ENCODE measurements at places on chromosomes 3 and 15. TPM values are rescaled to one million over a fixed set of nuclear protein-coding genes. Genes with fewer than 3 reads are reported as not detected.

The C3orf20 gene
- total RNA-seq: not detected

The LXN gene
- 44.8 TPM for total RNA-seq

DNA sequence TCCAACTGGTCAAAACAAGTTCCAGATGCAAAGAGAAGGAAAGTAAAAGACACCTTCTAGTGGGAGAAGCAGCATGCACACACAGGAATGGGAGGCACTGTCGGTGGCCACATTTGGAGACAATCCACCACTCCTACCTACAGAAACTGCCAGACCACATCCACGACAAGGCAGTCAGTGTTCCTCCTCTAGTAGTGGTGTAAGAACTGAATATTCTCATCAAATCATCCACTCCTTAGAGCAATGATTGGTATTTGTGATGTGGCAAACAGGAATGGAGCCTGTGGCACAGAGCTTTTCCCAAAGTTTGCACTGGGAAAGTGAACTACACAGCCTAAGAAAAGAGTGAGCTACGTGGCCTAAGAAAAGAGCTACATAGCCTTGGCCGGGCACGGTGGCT is 5.1 kb upstream of the SPINT1 start:
- DNase-seq: no peak

GRCh38 chr3:49761661-49762060 is 24.7 kb downstream of the IP6K1 start:
- no peak for DNase-seq

DNA sequence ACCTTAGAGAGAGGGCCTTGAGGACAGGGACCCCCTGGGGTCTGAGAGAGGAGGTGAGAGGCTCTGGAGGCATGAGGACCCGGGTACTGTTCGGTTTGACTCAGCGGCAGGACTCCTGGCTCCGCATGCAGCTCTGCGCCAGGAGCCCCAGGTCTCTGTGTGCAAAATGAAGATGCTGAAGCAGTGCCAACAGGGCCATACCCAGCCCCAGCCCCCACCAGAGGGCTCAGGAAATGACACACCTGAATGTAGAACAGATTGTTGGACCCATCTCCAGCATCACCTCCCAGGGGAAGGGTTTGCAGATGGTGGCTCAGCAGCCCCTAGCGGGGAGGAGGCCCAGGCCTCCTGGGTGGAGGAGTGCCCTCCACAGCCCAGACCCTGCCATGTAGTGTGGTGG is 30.2 kb downstream of the EPHB3 start:
- DNase-seq: no peak

The CYP11A1 gene
- total RNA-seq: not detected

GRCh38 chr3:50121072-50122032 is 32.6 kb downstream of the RBM5 start:
- peak; percentile 52 for DNase-seq

DNA sequence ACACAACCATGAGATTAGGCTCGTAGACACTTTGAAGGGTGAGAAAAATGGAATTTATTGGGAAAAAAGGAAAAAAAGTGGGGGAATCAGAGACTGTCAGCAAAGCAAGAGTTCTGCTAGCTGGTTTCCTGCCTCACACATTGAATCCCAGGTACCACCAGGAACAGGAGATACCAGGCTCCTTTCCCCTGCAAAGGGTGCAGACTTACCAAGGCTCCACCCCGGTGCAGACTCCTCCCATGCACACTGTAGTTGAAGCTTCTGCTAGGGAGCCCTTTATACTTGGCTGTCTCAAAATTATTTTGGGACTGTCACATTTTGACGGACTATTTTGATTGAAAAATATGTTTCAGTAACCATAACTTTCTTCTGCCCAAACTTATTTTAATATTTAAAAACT is 819.9 kb upstream of the GBE1 start:
- DNase-seq: no peak

- no peak for DNase-seq
Measured at GRCh38 chr15:45253330-45253729, 1.3 kb downstream of the SLC28A2 start.

DNA sequence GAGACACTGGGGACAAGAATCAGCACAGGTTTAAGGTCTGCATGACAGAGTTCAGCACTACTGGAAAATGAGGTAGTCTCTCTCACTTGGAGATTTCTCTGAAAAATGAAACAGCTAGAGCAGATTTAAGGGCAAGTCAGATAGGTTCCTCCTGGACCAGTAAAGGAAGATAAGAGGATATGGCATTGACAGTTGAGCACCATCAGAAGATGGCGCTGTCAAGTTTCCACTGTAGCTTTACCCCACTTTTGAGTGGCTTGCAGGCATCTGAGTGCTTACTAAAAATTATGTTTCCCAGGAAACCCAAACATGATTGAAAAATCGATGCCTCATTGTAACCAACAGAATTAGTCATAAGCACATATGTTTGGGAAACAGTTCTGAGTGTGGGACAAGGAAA is 407.2 kb upstream of the UBE2E2 start:
- no peak for DNase-seq

DNA sequence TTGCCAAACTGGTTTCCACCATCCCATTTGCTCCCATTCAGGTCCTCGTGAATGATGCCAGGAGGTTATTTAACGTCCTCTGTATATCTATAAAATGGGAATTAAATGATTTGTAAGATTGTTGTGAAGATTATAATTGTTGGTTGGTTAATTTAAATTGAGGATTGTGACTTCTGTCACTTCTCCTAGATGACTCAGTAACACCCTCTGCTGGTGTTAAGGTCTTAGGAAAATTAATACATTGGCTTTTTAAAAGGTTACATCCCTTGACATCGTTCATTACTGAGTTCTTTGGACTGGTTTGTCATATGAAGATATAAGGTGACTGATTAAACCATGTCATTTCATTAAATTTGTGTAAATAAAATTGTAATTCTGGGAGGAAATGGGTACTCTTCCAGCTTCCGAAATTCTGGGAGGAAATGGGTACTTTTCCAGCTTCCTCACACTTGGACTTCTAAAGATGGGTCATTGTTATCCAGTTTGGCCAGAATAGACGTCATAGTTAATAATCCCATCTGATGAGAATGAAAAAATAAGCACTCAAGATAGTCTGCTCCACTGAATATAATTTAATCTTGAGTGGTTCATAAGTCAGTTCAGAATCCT is 33.3 kb upstream of the PAQR5 start:
- peak; percentile 29 for DNase-seq

The PRTG gene
- total RNA-seq: 29.2 TPM

DNA sequence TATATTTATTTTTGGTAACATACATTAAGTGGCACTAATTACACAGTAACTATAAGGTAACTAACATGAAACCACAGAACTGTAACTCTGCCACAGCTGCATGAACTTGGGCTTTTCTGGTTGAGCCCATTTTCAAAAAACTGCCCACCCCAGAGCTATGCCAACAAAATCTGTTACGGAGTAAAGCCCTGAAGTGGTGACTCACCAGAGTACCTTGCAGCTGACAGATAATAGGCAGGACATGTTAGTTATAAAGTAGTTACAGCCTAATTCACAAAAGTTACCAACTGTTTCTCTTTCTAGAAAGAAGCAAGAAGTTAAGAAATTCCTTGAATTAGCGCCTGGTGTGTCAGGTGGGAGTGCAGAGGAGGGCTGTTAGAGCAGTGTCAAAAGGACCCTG is 1.5 kb upstream of the GPX1 start:
- no peak for DNase-seq

- no peak for DNase-seq
Measured at GRCh38 chr3:7764115-7764514, 737.5 kb upstream of the LMCD1 start.

- DNase-seq: no peak
Measured at GRCh38 chr3:52830535-52831258, at the start of gene ITIH4. ITIH4 (minus strand) TSS chr3:52830672; CDS start chr3:52830642, 30 bp downstream.

GRCh38 chr3:60585918-60586317 is 665.3 kb downstream of the FHIT start:
- no peak for DNase-seq

DNA sequence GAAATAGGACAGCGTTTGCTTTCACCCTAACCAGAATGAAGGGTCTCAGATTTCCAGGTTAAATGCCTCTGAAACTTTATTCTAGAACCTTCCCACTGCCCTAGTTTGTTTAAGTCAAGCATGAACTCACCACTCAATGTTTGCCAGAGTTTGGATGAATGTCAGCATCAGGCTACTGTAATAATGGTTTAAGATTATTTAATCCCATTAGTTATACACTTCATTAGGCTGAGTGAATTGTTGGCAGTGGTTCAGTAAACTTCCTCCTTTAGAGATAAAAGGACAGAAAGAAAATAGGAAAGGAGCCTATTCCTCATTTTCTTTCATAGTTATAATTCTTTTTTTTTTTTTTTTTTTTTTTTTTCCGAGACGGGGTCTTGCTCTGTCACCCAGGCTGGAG is 401.9 kb upstream of the TPRG1 start:
- DNase-seq: no peak

- no peak for DNase-seq
Measured at GRCh38 chr3:178483704-178484103, 52.5 kb upstream of the KCNMB2 start.

DNA sequence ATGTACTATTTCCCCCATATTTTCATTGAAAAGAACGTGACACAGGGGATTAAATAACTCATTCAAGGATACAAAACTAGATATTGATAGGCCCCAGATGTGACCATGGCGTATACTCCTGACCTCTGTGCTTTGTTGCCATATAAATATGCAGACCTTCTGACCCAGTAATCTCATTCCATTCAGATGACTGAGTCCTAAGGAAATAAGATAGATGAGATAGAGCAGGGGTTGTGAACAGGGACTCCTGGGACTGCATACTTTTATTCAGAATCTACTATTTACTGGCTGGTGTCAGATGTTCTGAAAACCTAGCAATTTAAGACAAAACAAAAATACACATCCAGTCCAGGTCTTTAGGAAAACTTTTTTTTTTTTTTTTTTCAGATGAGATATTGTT is 139.2 kb upstream of the MANF start:
- no peak for DNase-seq

- DNase-seq: no peak
Measured at GRCh38 chr3:159897331-159898075, 91.1 kb upstream of the IL12A start.

GRCh38 chr3:69729147-69729919 is 9.9 kb upstream of the MITF start:
- DNase-seq: no peak

GRCh38 chr3:156160647-156161046 is 40.3 kb downstream of the KCNAB1 start:
- no peak for DNase-seq

DNA sequence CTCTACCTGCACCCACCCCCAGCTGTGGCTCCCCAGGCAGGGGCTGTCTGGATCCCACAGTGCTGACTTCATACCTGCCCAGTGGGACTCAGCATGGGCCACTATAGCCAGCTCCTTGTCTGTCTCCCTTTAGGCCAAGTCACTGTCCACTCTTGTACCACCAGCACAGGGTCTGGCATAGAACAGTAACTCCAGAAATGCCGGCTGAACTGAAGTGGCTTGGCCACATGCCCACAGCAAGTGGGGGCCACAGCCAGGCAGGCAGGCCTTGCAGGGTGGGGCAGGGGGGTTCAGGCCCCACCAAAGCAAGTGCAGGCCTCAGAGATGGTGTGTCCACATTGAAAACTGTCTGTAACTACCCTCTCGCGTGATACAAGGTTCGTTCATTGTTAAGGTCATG is 252.6 kb upstream of the LYSMD4 start:
- DNase-seq: no peak

DNA sequence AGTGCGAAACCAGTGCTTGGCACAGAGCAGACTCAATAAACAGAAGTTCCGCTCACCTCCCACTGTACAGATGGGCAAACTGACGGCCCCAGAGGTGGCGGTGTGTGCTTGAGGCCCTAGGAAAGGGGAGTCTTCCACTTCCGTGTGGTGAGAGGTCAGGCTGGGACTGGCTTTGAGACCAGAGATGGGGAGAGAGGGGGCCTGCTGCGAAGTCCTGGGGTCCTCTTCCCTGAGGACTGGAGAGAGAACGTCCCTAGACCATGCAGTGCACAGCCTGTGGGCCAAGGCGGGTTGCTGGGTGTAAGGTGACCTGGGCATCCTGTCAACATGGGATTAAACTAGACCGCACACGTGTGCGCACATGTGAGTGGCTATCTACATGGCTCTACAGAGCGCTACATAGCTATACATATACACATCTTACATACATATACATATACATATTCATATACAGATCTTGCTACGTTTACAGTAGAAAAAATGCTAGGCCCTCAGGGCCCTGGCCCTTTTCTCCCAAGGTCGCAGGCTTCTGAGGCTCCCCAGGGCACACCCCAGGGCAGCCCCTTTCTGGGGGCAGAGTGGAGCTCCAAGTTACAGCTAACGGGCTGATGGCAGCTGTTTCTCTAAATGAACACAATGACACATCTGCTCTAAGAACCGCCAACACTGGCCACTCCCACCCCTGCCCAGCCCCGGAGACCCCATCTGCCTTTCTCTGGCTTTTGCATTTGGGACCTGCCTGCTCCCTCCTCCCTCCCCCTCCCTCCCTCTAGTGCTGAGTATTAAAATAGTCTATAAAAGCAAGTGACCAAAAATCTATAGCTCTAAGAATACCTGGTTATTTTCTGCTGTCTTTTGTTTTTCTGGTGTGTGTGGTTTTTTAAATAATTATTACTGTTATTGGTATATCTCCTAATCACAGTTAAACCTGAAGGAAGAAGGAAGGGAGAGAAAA is 47.0 kb downstream of the HCN4 start:
- DNase-seq: no peak

DNA sequence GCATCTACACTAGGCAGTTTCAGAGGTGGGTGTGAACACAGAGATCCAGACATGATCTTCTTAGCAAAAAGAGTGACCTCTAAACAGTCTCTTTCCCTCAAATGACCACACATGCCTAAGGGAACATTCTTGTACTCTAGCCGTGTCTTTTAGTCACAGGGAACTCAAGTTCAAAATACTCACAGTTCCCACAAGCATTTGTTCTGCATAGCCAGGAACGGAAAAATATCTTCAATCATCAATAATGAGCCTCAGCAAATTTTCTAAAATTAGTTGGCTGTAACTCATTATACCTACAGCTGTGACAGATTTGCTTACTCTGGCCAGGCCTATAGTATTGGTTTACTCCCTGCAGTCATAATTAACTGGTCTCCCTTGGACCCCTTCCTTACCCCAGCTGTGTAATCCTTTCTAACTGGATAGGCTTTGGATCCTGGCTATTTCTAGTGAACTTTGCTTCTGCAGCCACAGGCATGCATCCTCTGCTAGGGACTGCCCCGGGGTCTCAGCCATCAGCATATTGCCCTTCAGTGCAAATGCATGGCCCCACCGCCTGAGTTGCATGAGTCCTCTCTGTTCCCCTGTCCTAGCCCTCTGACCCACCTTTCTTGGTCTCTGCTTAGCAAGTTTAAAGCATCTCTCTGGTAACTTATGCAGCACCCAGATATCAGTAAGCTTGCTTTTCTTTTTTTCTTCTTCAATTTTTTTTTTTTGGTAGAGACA is 56.0 kb upstream of the HACD2 start:
- DNase-seq: no peak
